ENCODE measurements at places on chromosomes 7 and 10. TPM values are rescaled to one million over a fixed set of nuclear protein-coding genes. Genes with fewer than 3 reads are reported as not detected.

The MYOF gene
- total RNA-seq: 90.4 TPM

The ITIH2 gene
- total RNA-seq: not detected

The TMEM196 gene
- under 0.01 TPM for total RNA-seq

The CTNNA3 gene
- total RNA-seq: 7.1 TPM

The PALD1 gene
- 8.6 TPM for total RNA-seq

- DNase-seq: no peak
These were observed 93.3 kb downstream of the FAM53B start for GRCh38 chr10:124650820-124651401.

DNA sequence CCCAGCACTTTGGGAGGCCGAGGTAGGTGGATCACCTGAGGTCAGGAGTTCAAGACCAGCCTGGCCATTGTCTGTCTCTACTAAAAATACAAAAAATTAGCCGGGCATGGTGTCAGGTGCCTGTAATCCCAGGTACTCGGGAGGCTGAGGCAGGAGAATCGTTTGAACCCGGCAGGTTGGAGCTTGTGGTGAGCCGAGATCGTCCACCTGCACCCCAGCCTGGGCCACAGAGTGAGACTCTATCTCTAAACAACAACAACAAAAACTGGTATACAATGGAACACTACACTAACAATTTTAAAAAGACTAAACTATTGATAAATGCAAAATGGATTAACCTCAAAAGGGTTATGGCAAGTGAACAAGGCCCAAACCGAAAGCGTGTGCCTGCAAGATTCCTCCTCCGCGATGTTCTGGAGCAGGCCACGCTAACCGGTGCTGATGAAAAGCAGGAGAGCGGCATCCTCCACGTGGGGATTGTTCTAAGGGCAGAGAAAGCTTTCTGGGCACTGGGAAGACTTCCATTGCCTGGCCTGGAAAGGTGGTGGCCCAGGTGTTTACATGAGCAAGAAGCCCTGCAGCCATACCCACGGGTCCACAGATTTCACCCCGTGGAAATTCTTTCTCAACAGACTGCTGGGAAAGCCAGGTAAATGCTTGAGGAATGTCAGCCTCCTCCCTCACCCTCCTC is 53.8 kb downstream of the PDGFA start:
- DNase-seq: no peak

DNA sequence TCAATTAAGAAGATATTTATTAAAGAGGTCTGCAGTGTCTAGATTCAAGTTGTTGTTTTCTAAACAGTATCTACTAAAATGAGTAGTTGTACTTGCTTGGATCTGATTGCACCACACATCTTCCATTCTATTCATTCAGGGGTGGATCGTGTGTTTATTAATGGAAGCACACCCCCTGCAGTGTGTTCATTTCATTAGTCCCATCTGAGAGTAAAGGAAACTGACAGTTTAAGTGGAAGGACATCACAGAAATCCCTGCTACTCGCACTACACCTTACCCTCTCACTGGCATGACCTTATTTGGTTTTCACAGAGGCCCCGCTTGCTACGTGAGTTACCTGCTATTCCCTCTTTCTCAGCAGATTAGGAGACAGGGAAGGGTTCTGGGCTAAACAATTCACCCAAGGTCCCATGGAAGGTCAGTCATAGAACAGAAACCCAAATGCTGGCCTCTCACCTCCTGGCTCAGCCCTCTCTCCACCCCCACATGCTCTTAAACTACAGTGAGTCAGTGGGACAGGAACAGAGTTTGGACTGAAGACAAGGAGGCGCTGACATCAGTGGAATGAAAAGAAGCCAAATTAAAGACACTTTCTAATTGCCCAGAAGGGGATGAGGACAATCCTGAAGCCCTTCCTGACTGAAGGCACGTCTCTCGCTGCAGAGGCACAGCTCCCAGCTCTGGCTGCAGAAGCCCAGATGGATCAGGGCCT is 369.2 kb upstream of the NRP1 start:
- DNase-seq: no peak

DNA sequence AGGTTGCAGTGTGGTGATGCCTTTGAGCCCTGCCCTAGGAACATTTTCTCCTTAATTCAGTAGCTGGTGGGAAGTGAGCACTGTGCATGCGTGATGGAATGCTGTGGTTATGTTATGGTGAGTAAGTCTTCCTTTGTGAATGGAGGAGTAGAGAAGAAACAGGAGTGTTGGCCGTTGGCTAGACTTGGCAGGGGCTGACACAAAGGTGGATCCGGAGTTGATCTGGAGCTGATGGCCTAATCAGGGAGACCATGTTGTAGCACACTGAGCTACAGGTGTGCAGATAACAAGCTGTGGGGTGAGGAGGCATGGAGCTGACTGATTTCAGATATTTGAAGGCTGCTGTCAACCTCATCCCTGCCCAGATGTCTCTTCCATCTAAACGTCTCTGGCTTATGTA is 122.3 kb downstream of the CNNM2 start:
- no peak for DNase-seq

GRCh38 chr10:99781734-99782429 is 558 bp upstream of the ABCC2 start:
- no peak for DNase-seq

- no peak for DNase-seq
These were observed 3.0 kb downstream of the CALU start for GRCh38 chr7:128742206-128742605.

GRCh38 chr10:103580430-103580829 is 86.9 kb downstream of the NEURL1 start:
- no peak for DNase-seq

DNA sequence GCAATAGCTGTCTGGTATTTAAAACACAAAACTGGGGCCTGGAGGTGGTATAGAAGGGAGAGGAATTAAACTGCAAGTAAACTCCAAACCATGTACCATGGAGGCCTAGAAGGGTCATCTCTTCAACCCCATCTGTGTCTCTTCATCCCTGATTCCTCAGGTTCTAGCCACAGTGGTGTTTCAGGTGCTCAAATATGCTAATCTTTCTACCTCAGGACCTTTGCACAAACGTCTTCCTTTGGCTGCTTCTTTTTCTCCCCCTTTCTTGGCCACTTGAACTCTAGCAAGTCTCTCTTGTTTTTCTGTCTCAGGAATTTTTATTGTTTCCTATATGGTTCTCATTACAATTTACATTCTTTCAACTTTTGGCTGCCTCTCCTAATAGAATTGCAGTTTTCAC is 25.6 kb upstream of the MTPN start:
- no peak for DNase-seq

DNA sequence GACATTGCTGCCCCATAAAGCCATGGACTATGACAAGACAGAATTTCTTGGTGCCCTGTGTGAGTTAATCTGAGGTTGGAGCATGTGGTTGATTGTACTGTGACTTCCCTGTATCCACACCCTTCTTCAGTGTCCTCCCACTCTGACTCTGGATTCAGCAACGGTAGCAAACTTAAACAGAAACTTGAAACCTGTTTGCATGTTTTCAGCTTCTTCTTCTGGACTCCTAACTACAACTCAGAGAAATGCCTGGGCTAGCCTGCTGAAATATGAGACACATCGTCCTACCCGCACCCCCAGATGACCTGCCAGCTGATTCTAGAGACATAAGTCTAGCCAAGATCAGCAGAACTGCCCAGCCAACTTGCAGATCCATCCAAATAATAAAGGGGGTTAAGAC is 78.4 kb downstream of the IPMK start:
- DNase-seq: no peak

Data from skin of body (tissue), 3 donors.